ENCODE measurements at places on chromosomes 7 and 10. TPM values are rescaled to one million over a fixed set of nuclear protein-coding genes. Genes with fewer than 3 reads are reported as not detected.

HTR5A gene
- not detected for total RNA-seq

MINDY4 gene
- total RNA-seq = 1.9 TPM

SH2D4B gene
- total RNA-seq = 0.46 TPM

EMX2 gene
- total RNA-seq = not detected

TSPAN13 gene
- total RNA-seq = 1.1 TPM

DNA sequence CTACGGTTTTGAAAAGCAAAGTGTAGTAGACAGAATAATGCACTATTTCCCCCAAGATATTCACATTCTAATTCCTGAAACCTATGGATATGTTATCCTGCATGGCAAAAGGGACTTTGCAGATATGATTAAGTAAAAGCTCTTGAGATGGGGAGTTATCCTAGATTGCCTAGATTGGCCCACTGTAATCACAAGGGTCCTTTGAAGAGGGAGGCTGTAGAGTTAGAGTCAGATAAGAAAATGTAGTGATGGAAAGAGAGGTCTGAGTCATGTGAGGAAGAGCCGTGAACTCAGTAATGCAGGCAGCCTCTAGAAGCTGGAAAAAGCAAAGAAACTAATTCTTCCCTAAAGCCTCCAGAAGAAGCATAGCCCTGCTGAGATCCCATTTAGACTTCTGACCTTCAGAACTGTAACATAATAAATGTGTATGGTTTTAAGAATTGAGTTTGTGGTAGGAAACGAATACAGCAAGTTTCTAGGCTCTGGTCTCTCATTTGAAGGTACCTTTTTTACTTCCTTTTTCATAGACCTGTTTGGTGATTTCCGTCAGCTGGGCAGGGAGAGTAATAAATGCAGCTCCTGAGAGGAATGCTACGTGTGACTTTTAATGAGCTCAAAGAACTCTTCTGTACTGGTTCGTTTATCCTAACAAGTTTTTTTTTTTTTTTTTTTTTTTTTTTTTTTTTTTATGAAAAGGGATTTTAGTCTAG, 41.9 kb upstream of the NXPH1 start:
- no peak for DNase-seq

DNA sequence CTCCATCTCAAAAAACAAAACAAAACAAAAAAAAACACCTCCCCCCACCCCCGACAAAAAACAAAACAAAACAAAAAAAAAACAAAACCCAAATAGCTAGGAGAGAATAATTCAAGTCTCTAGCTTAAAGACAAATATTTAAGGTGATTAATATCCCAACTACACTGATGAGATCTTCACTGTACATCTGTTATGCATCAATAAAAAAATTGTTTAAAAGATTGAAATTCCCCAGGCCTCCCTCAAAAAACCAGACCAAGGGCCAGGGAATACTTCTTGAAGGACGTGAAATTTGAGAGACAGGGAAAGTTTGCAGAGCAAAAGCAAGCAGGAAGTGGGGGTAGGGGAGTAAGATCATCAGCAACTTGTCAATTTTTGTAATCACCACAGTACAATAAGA, 232.6 kb downstream of the REEP3 start:
- DNase-seq = no peak

GRCh38 chr7:26759108-26759507, 105.3 kb downstream of the SKAP2 start:
- no peak for DNase-seq

- no peak for DNase-seq
Observed at GRCh38 chr10:122264436-122264835, 6.7 kb upstream of the BTBD16 start.
